ENCODE measurements at places on chromosomes 1 and 21.
A peak's percentile ranks its signal among the peaks of the same experiment; 100 is the strongest.

- DNase-seq, result peak; percentile 36
These were observed 507 bp downstream of the GLIS1 start for GRCh38 chr1:53738205-53739108.

- DNase-seq, result peak; percentile 81
These were observed 924 bp downstream of the TMEM240 start for GRCh38 chr1:1539310-1540089.

GRCh38 chr1:74504125-74504932 lies 8.1 kb downstream of the LRRC53 start:
- DNase-seq, result peak; percentile 84

GRCh38 chr1:245383396-245384330 lies 228.9 kb downstream of the KIF26B start:
- peak; percentile 41 for DNase-seq

GRCh38 chr1:113677250-113678158 lies 81.8 kb downstream of the PHTF1 start:
- DNase-seq, result peak; percentile 74

DNA sequence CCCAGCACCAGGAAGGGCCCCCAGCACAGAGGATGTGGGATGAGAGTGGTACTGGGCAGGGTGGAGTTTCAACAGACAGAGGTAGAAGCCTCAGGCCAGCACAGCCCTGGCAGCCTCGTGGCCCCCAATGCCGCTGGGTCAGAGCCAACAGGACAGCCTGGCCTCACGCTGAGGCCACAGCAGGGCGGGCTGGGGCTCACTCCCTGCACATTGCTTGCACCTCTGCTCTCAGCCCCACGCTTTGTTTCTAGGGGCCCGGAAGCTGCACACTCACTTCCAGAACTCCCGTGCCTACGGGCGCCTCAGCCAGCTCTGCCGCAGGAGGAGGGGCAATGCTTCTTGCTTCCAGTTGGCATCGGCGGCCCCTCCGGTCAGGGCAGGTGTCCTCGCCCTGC lies 72.9 kb downstream of the SIK1 start:
- DNase-seq, result no peak

- peak; percentile 76 for DNase-seq
These were observed 97.8 kb downstream of the FMN2 start for GRCh38 chr1:240189386-240189989.

- peak; percentile 25 for DNase-seq
These were observed 24.0 kb upstream of the CDC7 start for GRCh38 chr1:91476533-91477217.
